NB4 (cell line): ENCODE measurements at places on chromosomes 7 and 10.

DNA sequence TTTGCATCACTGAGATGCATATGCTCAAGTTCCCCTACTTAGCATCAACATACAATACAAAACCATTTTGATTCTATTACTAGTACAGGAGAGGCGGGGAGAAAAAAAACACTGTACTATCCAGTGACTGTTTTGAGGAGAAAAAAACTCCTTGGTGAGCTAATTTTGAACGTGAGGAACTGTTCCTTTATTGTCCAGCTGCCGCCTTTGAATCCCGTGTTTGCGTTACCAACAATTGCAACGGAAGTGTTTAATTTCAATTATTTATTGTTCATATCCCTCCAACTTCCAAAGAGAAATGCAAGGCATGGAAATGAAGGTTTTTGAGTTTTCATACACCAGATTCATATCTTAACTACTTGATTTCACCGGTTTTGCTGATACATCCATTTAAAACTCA, 66.4 kb upstream of the ARHGAP21 start:
- DNase-seq: no peak

- DNase-seq: no peak
Measured at GRCh38 chr7:15215616-15216015, 313.1 kb upstream of the DGKB start.

DNA sequence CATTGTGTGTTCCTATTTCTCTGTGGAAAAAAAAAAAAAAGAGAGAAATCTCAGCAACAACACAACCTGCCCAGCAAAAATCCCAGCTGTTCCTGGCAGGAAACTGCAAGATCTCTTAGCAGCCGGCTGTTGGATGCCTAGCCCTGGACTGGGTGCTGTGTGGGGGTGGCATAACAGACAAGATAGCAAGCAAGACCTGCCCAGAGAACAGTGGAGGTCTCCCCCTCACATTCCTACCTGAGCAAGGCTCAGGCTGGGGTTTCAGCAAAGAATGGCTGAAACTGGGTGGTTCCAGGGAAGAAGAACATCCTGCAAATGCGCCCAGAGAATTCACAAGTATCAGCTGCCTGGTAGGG, 248.8 kb upstream of the ZMIZ1 start:
- no peak for DNase-seq

DNA sequence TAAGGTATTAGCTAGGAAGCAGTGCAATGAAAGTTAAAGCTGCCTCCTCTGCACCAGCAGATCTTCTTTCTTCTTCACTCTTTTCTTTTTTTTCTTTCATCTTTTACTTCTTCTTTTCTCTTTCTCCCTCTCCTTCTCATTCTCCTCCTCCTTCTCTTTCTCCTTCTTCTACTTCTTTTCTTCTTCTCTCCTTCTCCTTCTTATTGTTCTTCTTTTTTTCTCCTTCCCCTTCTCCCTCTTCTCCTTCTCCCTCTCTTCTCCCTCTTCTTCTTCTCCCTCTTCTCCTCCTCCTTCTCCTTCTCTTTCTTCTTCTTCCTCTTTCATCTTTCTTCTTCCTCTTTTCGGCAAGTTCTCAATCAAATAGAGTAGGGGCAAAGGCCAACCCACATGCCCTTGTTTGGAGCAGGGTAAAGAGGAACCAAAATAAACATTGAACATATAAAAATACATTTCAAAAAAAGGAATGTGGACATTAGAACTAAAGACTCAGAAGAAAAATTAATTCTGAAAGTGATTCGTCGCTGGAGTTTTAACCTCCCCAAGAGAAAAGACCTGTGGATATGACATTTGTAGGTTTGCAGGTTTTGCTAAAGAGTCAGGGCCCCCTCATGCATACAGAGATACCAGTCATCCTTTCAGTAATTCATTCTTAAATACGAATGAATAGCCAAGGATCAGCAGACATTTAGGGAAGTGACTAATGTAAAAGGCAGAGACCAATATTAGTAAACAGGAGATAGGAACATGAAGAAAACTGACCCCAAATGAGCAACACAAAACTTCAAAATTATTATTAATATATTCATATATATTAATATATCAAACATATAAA, 93.0 kb upstream of the RSU1 start:
- peak; percentile 42 for DNase-seq

GRCh38 chr7:46390042-46390441, 469.0 kb upstream of the IGFBP3 start:
- DNase-seq: no peak

GRCh38 chr10:33147013-33147310, 187.5 kb downstream of the NRP1 start:
- no peak for DNase-seq

DNA sequence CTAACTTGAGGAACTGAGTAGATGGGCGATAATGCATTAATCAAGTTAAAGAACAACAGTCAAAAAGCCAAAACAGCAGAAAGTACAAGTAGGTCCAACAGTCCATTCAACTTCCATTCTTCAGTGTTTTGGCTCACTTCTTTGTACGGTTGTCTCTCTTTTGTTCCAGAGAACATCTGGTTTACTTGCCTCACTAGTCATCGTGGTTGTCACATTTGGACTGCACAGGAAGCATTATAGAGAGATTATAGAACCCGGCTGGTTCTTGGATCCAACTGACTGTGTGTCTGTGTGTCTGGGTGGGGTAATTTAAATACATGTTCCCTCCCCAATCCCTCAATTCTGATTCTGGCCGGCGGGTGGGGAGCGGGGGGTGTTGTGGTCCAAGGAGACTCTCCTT, 1.8 kb upstream of the CEP41 start:
- no peak for DNase-seq

DNA sequence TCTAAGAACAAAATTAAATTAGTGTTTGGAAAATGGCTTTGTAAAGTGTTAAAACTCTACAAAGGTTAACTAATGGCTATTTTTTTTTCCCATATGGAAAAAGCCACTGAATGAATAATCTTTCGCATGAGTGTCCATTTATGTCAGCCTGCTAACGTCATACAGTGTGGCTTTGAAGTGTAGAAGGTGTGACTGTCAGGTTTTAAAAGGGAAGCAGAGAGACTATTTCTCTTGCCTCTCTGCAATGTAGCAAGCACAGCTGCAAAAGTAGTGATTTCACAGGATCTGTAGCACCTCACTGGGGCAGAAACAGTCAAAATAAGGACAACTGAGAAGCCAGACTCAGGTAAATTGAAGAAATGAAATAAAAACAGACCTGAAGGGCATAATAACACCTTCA, 53.4 kb downstream of the CREB5 start:
- DNase-seq: no peak

GRCh38 chr7:116949941-116950801, 3.1 kb upstream of the ST7 start:
- peak; percentile 43 for DNase-seq

DNA sequence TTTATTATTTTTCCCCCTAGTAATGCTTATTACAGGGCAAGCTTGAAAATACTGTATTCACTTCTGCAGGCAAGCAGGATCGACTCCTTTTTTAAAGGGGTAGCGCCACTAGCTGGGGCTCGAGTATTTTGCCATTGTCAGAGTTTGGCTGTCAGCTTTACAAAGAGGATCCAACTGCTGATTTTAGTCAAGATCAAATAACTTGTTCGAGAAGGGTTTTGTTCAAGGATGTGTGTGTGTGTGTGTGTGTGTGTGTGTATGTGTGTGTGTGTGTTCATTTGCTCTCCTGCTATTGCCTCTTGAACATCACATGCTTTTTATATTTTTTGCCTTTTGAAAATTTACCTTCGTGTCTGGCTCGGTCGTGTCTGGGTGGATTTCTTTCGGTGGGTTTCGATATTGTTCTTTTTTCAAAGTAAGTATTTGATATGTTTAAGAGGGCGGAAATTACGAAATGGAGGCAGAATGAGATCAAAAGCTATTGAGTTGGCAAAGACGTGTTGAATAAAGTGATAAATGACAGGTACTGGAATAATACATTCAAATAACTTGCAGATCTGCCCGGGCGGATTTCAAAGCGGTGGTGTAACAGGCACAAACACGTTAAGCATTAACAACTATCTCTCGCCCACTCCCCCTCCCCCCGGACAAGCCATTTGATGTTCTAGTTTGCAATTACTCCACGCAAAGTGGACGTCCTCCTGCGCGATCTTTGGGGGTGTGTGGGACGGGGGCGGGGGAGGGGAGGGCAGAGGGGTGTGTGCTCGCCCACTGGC, 1.1 kb downstream of the ARID5B start:
- DNase-seq: peak; percentile 80

- no peak for DNase-seq
Measured at GRCh38 chr7:83658126-83658525, 9.2 kb upstream of the SEMA3E start.
